T-helper 1 cell (primary cell): ENCODE measurements at places on chromosomes 7 and 10.

- no peak for DNase-seq
These were observed 130.1 kb downstream of the COBL start for GRCh38 chr7:51186531-51186930.

- no peak for DNase-seq
These were observed 493.3 kb upstream of the PODXL start for GRCh38 chr7:132049462-132050304.

DNA sequence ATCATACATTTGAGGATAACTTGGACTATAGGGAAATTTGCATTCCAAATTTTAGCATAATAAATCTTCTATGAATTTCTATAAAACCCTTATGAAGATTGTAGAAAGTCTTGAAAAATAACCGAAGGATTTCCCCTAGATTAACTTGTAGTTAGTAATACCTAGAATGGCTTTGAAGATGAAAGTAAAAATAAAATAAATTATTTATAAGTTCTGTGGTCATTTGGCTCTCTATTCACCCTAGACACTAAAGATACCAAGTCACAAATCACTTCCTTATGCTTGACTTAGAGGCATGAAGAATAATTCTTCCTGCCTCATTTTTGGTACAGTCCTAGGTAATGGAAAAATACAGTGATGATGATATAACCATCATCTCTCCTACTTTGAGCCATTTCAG is 79.3 kb downstream of the CSTF2T start:
- DNase-seq = no peak

DNA sequence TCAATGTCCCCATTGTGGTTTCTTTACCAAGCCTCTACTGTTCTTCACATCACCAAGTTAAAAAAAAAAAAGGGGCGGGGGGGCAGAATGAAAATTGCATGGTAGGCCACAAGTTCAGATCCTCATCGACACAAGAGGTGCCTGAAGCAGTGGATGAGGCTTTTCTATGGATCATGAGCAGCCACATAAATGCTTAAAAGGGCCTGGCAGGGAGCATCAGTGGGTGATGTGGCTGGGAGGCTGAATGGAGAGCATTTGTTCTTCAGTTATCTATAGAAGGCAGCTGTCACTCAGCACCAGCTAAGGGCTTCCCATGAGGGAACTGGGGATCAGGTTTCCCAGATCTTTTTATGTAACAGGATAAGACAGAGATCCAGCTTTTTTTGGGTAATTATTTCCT is 117.9 kb downstream of the CFTR start:
- DNase-seq = no peak

GRCh38 chr7:159211540-159212182 is 67.0 kb upstream of the VIPR2 start:
- DNase-seq = no peak

GRCh38 chr10:34187201-34187600 is 627.9 kb downstream of the PARD3 start:
- DNase-seq = no peak

GRCh38 chr10:30974773-30975415 is 56.8 kb downstream of the ZNF438 start:
- no peak for DNase-seq

- no peak for DNase-seq
These were observed 52.7 kb downstream of the MAD1L1 start for GRCh38 chr7:2180081-2180480.

DNA sequence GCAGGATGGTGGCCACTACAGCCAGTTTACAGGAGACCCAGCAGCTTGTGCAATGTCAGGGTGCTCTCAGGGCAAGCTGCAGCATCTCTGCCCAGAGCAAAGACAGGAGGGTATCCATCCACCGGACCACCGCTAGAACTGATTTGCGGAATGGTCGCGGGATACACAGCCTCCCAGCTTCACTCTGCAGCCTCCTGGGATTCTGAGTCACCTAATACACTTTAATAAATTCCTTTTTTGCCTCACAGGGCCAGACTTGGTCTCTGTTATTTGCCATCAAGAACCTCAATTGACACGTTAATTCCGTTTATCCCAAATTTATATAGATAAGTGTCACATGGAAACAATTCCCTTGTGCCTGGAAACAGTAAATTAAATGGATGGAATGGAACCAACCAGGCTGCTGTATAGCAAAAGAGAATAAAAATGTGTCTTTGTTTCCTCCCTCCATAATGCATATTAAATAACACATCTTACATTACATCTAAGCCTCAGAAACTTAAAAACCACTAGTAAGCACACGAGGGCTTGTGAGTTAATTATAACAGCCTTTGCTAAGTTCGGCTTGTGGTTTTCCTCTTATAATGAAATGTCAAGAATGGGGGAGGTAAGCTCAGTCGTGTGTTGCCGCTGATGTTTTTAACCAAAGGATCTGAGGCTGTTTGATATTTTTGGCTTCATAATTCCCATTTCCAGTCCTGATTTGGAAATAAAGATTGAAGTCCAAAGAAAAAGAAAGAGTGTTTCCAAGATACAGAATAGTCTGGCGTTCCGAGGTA is 52.1 kb downstream of the ADRB1 start:
- DNase-seq = no peak

DNA sequence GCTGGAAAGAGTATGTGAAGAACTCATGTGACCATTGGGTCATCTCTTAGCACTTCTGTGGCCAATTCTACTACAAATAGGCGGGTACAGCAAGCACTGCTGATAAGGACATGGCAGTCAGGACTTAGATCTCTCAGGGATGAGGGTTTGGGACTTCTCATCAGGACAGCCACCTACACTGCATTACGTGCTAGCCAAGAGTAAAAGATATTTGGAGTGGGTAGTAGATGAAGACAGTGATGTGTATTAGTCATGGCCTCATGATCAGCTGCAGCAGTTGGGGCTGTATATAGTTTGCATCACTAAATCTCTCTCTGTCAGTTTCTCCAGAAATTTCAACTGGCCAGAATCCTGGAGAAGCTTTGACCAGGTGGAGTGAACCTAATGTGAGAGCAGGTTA is 9.2 kb downstream of the TAS2R60 start:
- DNase-seq = no peak

DNA sequence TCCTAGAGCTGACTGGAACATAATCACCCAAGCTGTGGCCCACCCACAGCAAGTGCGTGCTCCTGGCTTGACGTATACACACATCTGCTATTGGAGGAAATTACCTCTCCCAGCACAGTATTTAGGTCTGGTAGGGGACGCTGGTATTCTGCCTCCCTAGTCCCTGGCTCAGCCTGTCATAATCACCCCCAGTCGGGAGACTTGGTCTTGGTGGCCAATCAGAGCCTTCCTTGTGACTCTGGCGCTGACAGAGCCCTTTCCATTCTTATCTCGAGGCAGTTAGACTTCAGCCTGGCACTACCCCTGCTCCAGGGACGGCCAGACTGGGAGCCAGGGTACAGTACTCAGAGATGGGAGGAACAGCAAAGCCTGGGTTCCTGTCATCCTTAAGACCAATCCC is 14.3 kb upstream of the PRKAG2 start:
- DNase-seq = no peak

GRCh38 chr7:131506597-131506996 is 49.8 kb downstream of the PODXL start:
- DNase-seq = no peak

DNA sequence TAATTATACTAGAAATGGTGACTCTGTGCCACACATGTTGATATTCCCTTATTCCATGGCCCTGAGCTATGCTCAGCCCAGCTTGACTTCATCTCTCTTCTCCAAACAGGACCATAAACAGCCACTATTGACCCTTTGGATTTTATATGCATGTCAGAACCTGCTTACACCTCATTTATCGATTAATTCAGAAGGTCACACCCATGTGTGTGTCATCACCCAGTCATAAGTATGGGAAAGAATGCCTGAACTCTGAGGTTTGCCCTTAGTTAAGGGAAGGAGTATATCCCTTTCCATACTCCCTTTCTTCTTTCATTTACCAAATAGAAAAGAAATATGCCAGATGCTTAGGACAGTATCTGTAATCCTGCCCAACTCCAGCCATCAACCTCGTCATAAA is 602.3 kb downstream of the SORCS3 start:
- DNase-seq = no peak

- peak; percentile 3 for DNase-seq
These were observed 642.2 kb downstream of the SH2D4B start for GRCh38 chr10:81179805-81180452.

- no peak for DNase-seq
These were observed 743 bp downstream of the ADAP1 start for GRCh38 chr7:953547-954327.

- DNase-seq = peak; percentile 33
These were observed 6.2 kb upstream of the CH25H start for GRCh38 chr10:89213191-89213808.

GRCh38 chr10:107480781-107481180 is 316.3 kb upstream of the SORCS1 start:
- DNase-seq = no peak

DNA sequence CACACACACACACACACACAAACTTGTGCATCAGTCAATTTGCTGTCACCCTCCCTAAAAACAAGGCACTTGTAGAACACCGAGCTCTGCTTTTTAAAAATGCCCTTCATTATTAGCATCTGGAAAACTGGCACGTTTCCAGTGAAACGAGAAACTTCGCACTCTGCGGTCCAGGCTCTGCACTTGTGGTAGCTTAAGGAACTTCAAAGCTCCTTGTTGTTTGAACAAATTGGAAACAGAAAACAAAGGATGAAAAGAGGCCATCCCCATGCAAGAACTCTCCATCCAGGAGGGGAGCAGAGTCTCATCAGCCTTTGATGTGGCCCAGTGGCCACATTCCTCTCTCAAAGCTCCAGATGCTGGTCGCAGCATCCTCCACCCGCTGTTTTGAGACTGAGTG is 105.1 kb downstream of the C10orf90 start:
- DNase-seq = no peak

DNA sequence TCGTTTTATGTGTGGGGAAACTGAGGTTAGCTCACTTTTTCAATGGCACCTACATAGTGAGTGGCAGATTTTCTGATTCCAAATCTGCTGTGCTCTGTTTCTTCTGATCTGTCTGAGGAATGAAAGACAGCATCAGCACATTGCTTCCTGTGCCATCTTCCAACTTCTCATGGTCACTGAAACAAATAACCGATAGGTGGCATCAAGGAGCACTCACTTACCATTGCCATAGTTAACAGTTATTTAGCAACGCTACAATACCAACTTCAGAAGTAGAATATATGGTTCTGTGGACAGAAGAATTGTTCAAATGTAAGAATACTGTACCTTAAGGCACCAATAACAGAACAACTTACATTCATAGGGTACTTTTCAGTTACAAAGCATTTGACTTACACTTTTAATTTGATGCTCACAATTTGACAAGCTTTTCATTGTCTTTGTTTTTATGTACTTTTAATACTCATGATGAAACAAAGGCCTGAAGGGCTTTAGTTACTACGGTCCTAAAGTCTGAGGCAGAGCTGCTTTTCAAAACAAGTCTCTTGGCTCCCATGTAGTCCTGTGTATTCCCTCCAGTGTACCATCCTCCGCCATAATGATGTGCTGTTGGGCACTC is 228.9 kb upstream of the TCF7L2 start:
- no peak for DNase-seq

- no peak for DNase-seq
These were observed 109.5 kb upstream of the KCND2 start for GRCh38 chr7:120163449-120163848.

DNA sequence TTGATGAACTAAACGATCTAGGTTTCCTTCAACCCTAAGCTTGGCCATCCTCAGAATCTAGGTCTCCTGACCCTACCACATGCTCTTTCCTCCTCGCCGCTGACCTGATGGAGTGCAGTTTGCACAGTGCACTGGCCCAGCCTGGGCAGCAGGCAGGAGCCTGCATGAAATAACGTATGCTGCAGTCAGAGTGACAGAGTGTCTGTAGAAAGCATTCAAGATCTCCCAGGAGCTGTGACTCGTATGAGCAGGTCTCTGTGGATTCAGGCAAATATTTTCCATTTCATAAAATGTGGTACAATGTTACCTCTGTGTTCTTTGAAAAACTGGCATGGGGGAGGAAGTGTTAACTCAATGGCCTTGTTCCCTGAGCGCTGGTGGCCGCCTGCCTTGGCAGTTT is 441.8 kb downstream of the RPS24 start:
- no peak for DNase-seq

GRCh38 chr10:21479570-21480315 is 45.7 kb downstream of the SKIDA1 start:
- DNase-seq = no peak

GRCh38 chr10:35568483-35569015 is 36.6 kb upstream of the GJD4 start:
- DNase-seq = no peak

- DNase-seq = no peak
These were observed 189.3 kb downstream of the ABCA13 start for GRCh38 chr7:48360574-48360973.

- DNase-seq = no peak
These were observed 35.9 kb downstream of the ADAP1 start for GRCh38 chr7:918441-919113.

DNA sequence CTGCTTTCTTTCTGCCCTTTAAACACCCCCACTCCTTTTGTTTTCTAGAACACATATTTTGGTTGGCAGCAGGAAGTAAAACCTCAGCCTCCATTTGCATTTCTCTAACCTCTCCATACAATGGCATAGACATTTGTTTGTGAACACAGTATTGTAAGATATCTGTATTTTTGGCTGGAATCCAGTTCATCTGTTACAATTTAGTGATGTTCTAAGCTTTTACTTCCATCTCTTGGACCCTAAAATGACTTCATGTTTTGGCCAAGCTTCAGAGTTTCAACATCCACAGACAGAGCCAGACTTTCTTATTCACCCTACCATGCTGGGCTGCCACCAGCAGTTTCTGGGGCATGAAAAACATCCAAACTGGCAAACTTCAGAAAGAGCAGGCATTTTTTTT is 21.1 kb upstream of the AUTS2 start:
- no peak for DNase-seq

DNA sequence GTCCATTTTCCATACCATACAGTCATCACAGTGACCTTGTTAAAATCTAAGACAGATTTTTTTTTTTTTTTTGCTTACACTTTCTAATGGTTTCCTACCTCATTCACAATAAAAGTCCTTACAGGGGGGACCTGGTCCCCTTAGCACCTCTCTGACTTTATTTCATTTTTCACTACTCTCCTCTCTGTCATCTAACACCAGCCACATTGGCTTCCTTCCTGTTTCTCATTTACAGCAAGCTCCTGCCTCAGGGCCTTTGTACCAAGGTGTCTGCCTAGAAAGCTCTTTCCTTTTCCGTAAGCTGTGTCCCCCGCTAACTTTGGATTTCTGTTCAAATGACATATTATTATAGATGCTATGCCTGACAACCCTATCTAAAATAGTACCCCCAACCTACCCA is 27.7 kb downstream of the CC2D2B start:
- DNase-seq = no peak
